Neural progenitor cell (in vitro differentiated cells): ENCODE measurements at places on chromosomes 7 and 10.

DNA sequence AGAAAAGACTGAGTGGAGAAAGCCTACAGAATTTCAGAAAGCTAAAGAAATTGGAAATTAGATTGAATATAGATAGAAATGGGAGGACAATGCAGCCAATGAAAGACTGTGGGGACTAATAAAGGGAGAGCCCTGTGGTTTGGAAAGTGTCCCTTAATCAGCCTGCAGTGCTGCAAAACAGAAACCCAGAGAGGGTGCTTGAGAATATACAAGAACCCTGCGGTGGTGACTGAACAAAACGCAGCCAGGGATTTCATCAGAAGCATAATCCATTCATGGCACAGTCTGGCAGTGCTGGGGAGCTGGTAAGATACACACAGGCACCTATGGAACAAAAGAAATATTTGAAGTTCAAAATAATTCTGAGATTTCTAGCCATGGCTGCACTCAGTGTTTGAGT is 19.1 kb downstream of the CEP41 start:
- peak; percentile 48 for DNase-seq

GRCh38 chr7:27128034-27128433 is 2.5 kb downstream of the HOXA4 start:
- no peak for DNase-seq

- DNase-seq, result peak; percentile 48
Measured at GRCh38 chr10:58348571-58349033, 13.8 kb downstream of the UBE2D1 start.

GRCh38 chr10:83754857-83755256 is 384.5 kb upstream of the GHITM start:
- DNase-seq, result no peak

DNA sequence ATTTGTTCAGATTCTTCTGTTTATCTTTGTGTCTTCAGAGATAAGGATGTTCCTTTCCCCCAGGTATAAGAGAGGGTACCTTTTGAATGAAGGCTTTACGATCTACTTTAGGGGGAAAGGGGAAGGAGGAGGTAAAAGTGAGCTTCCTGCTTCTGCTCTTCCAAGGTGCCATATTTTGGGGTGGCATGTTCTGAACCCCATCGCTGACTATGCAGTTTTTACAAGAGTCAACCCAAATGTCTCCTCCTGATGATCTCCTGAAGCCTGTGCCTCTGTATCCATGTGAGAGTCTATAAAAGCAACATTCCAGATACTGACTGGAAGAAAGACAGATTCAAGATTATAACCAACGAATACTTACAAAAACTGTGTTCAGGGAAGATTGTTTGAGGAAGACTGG is 102.5 kb downstream of the ZNF277 start:
- no peak for DNase-seq

DNA sequence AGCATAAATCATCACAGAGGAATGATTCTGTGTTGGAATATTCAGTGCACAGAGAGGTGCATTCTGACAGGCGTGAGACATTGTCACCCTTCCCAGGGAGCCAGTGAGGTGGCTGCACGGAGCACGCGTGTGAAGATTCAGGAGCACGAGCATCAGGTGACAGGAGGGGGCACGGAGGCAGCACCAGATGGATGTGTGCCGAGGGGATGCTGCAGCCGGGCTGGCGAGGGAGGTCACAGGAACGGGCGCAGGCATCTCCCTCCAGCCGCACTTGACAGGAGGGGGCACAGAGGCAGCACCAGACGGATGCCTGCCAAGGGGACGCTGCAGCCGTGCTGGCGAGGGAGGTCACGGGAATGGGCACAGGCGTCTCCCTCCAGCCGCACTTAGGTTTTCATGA is 66.5 kb downstream of the DIP2C start:
- no peak for DNase-seq

- DNase-seq, result no peak
Measured at GRCh38 chr10:111709603-111710002, 474.0 kb downstream of the GPAM start.

DNA sequence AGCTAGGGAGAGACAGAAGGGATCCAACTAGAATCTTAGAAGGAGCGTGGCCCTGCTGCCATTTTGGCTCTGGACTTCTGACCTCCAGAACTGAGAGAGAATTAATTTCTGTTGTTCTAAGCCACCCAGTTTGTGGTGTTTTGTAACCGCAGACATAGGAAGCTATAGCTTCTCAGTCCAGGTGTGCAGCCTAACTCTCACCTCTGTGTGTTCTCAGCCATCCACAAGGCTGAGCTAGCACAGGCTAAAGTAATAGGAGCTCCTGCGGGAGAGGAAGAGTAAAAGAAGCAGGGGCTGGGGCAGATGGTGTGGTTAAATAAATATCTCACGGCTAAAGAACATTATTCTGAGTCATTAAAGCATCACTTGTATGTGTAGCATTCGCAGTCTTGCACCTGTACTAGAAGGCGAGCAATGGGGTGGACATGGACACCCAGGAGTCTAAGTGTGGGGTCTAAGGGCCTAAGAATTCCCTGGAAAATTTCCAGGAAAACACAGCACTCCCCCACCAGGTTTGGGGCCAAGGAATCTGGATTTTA is 94.1 kb downstream of the AOAH start:
- no peak for DNase-seq

DNA sequence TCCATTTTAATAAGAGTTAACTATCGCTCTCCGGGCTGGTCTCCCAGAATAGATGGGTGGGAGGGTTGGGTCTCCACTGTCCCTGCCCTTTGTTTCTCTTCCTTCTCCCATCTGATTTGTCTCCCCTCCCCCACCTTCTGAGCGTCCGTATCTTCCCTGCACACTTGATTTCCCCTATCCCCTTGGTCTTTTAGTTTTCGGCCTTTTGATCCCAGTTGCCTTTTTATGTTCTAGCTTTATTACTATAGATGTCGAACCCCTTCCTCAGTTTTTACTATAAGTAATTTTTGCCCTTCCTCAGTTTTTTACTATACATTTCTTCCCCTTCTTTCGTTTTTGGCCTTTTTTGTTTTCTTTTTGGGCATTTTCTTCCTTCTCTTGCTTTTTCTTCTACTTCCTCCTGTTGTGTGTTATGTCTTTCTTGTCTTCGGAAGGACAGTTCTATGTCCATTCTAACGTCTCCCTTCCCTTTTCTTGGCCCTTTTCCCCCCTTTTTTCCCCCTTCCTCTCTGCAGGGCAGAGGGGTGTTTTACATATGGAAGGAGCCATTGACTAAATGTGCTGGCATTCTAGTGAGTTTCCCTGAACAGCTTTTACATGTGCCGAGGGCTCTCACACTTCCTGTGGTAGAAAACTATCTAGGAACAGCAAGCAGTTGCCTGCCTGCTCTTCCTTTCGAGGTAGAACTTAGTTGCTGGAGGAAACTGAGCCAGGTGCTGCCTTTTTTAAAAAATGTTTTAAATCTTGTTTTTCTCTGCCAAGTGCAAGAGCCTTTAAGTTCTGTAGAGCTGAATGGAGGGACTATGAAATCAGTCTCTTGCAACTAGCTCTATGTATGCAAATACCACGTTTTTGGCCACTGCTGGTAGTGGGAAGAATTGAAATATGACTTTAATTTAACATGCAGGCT is 2.8 kb downstream of the TET1 start:
- DNase-seq, result peak; percentile 67

- no peak for DNase-seq
Measured at GRCh38 chr7:10239695-10240345, 733.9 kb upstream of the PHF14 start.
